CD8-positive, alpha-beta T cell (primary cell): ENCODE measurements at places on chromosomes 5 and 9. TPM values are rescaled to one million over a fixed set of nuclear protein-coding genes. Genes with fewer than 3 reads are reported as not detected.

Gene SPAAR
- not detected for total RNA-seq

Gene FOXD1
- total RNA-seq, result not detected

Gene ENTREP1
- total RNA-seq, result not detected

Gene SH2D3C
- 6.4 TPM for total RNA-seq

Gene PGM5
- not detected for total RNA-seq

Gene BAAT
- total RNA-seq, result not detected

- DNase-seq, result peak; percentile 21
Observed at GRCh38 chr5:159178978-159179377, 30.4 kb downstream of the RNF145 start.

DNA sequence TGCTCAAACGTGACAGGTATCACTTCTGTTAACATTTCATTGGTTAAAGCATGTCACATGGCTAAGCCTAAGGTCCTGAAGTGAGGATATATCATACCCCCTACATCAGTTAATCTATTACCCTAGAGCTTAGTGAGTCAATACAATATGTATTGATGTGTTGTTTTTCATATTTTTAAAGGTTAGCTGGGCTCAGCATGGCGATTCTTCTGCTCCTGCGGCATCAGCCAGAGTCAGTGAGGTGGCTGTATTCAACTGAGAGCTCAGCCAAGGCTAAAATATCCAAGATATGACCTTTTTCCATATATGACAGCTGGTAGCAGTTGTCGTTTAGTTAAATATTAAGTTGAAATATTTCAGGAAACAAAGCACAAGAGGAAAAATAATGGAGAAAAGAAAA lies 38.5 kb upstream of the MPDZ start:
- DNase-seq, result no peak

GRCh38 chr5:155418960-155419579 lies 405.5 kb downstream of the KIF4B start:
- no peak for DNase-seq

DNA sequence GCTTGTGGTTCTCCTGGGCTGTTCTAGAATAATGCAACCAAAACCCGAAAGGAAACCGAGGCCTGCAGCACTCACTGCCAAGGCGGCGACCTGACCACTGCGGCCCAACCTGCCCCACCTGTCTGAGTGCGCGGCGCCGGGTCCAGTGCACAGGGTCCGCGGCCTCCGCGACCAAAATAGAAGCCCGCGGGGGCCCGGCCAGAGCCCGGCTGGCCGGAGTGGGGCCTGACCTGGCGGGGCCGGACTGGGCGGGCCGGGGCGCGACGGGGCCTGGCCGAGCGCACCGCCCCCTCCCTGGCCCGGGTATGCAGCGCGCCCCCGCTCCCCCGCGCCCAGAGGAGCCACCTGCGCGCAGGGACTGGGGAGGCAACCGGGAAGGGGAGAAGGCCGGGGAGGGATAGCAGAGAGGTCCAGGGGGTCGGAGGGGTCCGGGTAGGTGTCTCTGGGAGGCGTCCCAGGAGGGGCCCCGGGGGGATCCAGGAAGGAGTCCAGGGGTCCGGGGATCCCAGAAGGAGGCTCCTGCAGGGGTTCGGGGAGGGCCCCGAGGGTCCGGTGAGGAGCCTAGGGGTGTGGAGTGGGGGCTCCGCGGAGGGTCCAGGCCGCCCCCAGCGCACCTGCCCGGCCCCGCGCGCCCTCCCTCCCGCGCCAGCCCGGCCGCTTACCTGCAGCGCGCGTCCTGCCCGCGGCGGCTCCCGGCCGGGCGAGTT lies 503 bp downstream of the SEMA4D start:
- no peak for DNase-seq

DNA sequence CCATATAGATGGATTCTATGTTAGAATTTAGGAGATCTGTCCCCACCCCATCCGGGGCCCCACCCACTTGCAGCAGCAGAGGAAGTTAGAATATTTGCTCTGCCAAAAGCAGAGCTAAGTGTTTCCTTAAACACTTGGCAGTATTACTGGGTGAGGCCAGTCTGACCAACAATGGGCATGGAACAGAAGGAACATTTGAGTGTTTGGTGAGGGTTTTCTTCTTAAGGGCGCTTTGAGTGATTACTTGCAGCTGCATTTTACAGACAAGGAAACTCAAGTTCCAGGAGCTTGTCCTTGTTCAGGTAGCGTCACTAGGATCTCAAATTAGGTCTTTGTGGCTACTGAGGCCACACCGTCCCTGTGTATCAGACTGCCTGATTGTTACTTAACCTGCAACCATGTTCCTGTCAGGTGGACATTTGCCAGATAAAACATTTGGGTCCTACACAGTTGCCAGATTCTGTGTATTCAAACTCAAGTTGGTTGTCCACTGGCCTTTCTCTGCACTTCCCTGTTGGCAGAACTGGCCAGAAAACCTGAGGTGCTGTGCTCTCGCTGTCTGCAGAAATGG lies 59.3 kb downstream of the SLC46A2 start:
- no peak for DNase-seq

- no peak for DNase-seq
Observed at GRCh38 chr9:13744261-13744901, 464.9 kb upstream of the MPDZ start.

GRCh38 chr9:73613092-73613701 lies 461.5 kb downstream of the ANXA1 start:
- no peak for DNase-seq
